Heart left ventricle (tissue), 16 donors: ENCODE measurements at places on chromosomes 4 and X. TPM values are rescaled to one million over a fixed set of nuclear protein-coding genes. Genes with fewer than 3 reads are reported as not detected.
A peak's percentile ranks its signal among the peaks of the same experiment; 100 is the strongest.

- DNase-seq, result no peak
Measured at GRCh38 chr4:15425520-15425919, 2.3 kb upstream of the C1QTNF7 start.

DNA sequence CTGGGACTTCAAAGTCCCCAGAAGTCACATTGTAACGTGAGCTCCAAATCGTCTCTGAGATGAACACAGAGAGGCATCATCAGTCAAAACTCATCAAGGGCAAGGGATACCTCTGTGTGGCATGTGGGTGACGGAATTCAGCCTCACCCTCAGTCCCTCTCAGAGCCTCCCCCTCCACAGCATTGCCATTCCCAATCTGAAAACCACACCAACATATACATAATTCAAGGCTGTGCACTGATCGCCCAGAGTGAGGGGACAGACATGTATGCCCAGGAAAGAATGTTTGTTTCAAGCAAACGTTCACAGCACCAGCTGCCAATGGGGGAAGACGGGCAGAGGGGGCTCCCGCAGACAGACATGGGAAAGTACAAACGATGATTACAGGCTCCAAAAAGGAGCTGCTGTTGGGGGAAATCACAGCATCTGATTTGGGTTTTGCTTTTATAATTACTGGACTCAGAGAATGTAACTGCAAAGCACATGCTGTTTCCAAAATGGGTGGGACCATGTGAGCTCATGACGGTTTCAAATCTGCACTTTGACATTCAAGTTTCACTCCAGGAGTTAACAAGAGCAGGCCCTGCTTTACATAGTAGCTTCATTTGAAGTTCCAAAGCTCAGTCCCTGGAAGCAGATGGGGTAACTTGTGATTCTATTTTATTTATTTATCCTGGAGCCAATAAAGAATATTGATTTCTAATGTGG, 88.3 kb downstream of the CLCN4 start:
- no peak for DNase-seq

Gene ANKRD50
- 15.1 TPM for total RNA-seq

Gene LRAT
- not detected for total RNA-seq

DNA sequence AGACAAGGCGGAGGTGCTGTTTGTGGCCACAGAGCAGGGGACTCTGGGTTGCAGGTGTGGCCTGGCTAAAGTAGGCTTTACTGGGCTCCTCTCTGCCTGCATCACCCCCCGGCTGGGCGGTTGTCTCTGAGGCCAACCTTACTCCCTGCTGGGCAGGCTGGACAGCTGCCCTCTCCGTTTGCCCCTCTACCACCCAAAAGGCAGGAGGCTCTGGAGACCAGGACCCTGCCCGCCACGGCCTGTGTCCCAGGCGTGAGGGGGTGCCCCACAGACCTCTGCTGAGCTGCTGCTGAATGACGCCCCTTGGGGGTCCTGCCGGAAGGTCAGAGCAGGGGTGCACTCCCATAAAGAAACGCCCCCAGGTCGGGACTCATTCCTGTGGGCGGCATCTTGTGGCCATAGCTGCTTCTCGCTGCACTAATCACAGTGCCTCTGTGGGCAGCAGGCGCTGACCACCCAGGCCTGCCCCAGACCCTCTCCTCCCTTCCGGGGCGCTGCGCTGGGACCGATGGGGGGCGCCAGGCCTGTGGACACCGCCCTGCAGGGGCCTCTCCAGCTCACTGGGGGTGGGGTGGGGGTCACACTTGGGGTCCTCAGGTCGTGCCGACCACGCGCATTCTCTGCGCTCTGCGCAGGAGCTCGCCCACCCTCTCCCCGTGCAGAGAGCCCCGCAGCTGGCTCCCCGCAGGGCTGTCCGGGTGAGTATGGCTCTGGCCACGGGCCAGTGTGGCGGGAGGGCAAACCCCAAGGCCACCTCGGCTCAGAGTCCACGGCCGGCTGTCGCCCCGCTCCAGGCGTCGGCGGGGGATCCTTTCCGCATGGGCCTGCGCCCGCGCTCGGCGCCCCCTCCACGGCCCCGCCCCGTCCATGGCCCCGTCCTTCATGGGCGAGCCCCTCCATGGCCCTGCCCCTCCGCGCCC, 920 bp downstream of the HTT-AS start:
- peak; percentile 28 for DNase-seq

- DNase-seq, result no peak
Measured at GRCh38 chr4:161225327-161225726, 938.5 kb downstream of the FSTL5 start.

Gene CACNA1F
- 0.21 TPM for total RNA-seq

Gene SSX3
- total RNA-seq, result not detected

GRCh38 chr4:158768555-158769174, at the start of gene FNIP2:
FNIP2 (plus strand) TSS chr4:158769026; CDS start chr4:158769213, 187 bp downstream.
- peak; percentile 90 for DNase-seq

- DNase-seq, result no peak
Measured at GRCh38 chrX:36344301-36344700, 424.8 kb downstream of the CFAP47 start.

DNA sequence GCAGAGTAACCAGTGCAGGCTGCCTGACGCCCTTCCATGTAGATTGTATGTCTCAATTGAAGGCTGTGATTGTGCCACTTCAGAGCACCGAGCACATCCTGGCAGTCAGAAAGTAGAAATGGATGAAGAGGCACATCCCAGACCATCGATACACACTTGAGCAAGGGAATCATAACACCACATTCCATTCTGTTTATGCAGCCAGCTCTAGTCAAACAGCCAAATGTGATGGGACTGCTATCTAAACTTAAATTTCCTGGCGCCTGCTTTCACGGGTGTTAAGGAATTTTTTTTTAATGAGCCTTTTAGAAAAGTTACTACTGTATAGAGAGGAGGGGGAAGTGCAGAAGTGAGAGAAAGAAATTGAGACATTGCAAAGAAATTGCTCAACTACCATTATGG, 84.4 kb downstream of the PPARGC1A start:
- no peak for DNase-seq

DNA sequence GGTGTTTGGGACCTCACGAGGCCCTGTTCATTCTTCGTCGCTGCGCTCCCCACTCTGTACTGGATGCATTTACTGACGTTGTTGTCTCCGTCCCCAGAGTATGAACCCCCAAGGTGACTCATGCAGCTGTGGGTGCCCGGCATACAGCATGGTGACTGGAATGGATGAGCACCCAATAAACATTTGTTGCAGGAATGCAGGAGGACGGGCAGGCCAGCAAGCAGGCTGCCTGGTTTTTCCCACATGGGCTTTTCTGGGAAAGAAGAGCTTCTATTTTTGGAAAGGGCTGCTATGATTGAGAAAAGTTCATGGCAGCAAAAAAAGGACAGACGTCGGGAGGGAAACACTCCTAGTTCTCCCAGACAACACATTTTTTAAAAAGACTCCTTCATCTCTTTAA, 893 bp upstream of the SOD3 start:
- DNase-seq, result no peak

DNA sequence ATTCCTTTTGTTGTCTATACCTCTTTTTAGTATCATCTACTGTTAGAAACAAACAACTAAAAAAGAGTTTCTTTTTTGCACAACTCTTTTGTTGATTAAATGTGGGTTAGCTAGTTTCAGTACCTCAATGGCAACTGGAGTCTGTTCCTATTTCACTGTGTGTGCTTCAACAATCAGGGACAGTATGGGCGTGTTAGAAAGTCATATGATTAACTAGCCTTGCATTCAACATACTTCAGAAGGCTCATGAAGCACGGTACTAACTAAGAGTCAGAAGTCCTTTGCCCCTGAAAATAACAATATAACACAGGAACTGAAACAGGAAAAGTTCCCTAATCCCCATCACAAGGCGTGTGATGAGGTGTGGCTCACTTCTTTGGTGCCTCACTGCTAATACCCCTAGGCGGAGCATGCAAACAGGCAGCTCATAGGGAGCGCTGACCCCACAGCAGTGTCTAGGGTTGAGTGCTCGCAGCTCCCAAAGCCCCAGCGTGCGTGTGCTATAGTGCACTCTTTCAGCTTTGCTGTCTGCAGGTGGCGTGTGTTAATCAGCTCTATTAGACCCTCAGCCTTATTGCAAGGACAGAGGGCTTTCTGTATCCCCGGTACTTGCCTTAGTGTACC, 203.1 kb upstream of the NDST3 start:
- DNase-seq, result no peak

Gene OTUD4
- total RNA-seq, result 23.9 TPM

Gene TMPRSS11F
- not detected for total RNA-seq

DNA sequence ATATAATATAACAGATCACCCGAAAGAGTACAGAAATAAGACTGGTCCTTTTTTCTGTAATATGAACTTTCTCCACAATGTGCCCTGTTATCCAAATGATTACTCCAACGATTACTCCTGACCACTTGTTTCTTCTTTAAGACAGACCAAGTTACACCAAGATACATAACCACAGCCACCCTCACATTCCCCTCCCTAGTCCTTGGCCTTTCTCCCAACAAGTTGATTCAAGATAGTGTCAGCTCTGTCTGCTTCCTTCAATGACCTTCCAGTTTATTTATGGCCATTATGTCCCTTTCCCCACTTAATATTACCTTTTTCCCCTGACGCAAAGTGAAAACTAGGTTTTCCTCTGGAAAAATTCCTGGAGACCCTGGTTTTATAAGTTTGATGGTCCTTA, 397.2 kb downstream of the FAM47B start:
- DNase-seq, result no peak
